Immature natural killer cell (primary cell): ENCODE measurements at places on chromosomes 12 and 14. TPM values are rescaled to one million over a fixed set of nuclear protein-coding genes. Genes with fewer than 3 reads are reported as not detected.
A peak's percentile ranks its signal among the peaks of the same experiment; 100 is the strongest.

The LRFN5 gene
- polyA plus RNA-seq, result not detected

The GPR162 gene
- polyA plus RNA-seq, result not detected

The OTX2 gene
- polyA plus RNA-seq, result not detected

The KCNA5 gene
- polyA plus RNA-seq, result not detected

The DEGS2 gene
- 21.7 TPM for polyA plus RNA-seq

The PRH2 gene
- not detected for polyA plus RNA-seq

The C12orf42 gene
- polyA plus RNA-seq, result 0.50 TPM

The BLOC1S1 gene
- 108 TPM for polyA plus RNA-seq

The WNT5B gene
- not detected for polyA plus RNA-seq

DNA sequence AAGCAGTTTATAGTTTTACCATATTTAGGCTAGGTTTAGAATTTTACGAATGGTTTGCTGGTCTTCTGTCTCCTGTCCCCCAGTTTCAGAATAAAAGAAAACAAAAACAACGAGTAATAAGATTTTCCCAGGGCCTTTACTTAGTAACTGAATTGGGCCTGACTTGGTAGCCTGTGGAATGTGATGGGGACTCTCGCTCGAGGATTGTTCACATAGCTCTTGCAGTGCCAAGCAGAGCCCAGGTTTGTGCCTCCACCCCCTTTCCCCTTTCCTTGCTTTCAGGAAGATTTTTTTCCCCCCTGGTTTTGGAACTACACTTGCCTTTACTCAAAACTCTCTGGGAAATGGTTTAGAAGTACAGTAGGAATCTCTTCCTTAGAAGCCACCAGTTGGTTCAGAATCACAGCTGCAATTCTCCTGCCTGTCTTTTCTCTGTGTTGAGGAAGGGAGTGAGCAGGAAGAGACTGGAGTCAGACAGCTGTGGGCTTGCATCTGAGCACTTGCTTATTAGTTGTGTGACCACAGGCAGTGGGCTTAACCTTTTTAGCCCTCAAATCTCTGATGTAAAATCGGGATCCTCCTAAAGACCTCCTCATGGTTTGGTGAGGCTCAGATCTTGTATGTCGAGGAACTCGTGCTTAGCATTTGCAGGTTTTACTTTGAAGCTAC lies 501.2 kb downstream of the PCNX1 start:
- H3K4me3 ChIP-seq, result no peak overlapping the region
- peaks cover 7% of the 10 kb centered on the region for H3K4me1 ChIP-seq
- DNase-seq, result no peak
- no peak overlapping the region for H3K27ac ChIP-seq
- H3K27me3 ChIP-seq, result no peaks in the 10 kb centered on the region

- H3K4me3 ChIP-seq, result peak overlapping the region; percentile 68
- no peaks in the 10 kb centered on the region for H3K36me3 ChIP-seq
- peaks cover 30% of the 10 kb centered on the region for H3K4me1 ChIP-seq
- H3K27ac ChIP-seq, result peak overlapping the region; percentile 99
Measured at GRCh38 chr12:45668641-45669040, 60.9 kb upstream of the ARID2 start.

- no peak overlapping the region for H3K27ac ChIP-seq
- no peak for DNase-seq
- H3K27me3 ChIP-seq, result peaks cover 3% of the 10 kb centered on the region
- H3K4me3 ChIP-seq, result no peak overlapping the region
Measured at GRCh38 chr14:96030108-96030760, 8.9 kb upstream of the C14orf132 start.

DNA sequence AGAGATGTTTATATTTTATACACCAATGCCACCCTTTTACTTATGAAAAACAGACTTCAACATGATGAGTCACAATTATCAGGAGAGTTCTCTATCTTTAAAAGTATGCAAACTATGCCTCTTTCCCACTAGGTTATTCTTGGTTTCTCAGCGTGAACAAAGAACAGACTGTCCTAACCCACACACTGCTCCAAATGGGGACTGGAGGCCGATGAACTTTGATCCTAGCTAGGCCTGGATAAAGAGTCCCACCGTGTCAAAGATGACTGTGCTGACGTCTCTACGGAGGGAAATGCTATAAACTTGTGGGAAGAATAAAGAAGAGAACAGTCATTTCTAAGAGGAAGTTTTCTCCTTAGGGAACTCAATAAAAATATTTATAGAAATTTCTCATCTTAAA lies 160.1 kb downstream of the EPS8 start:
- H3K4me3 ChIP-seq, result no peak overlapping the region
- no peak for DNase-seq
- peaks cover 4% of the 10 kb centered on the region for H3K27me3 ChIP-seq
- H3K36me3 ChIP-seq, result no peaks in the 10 kb centered on the region
- H3K27ac ChIP-seq, result no peak overlapping the region

GRCh38 chr12:52926596-52927234 lies 21.8 kb upstream of the KRT8 start:
- no peak for DNase-seq
- H3K27ac ChIP-seq, result no peak overlapping the region
- no peak overlapping the region for H3K4me3 ChIP-seq
- no peaks in the 10 kb centered on the region for H3K4me1 ChIP-seq

GRCh38 chr14:61593330-61593729 lies 102.0 kb upstream of the HIF1A start:
- H3K27ac ChIP-seq, result no peak overlapping the region
- H3K4me3 ChIP-seq, result no peak overlapping the region
- H3K36me3 ChIP-seq, result no peaks in the 10 kb centered on the region
- no peaks in the 10 kb centered on the region for H3K27me3 ChIP-seq

GRCh38 chr14:51219473-51220448 lies 20.3 kb upstream of the TMX1 start:
- DNase-seq, result no peak
- no peaks in the 10 kb centered on the region for H3K27me3 ChIP-seq
- H3K4me1 ChIP-seq, result no peaks in the 10 kb centered on the region

DNA sequence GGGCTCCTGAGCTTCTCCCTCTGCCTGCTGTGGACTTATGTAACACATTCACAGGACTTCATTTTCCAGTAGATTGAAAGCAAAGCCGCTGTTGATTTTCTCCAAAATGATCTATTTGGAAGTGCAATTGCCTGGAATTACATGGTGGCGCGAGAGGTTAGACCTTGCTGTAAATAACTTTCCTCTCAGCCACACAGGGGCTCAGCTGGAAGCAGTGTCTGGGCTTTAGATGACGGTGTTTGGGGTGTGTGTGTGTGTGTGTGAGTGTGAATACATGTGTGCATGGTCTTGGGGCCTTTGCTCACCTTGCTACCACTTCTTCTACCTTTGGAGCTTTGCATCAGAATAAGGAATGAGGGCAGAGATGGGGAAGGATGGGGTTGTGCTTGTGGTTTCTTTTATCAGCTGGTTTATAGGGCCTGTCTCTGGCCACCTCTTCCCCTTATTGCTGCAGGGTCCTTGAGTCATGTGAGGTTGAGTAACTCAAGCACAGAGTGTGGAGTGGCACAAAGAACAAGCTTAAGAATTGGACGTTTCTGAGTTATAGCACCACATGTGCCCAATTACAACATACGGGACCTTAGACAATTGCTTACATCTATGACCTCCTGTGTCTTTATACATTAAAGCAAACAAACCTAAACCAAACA lies 280.6 kb downstream of the NRXN3 start:
- H3K36me3 ChIP-seq, result no peaks in the 10 kb centered on the region
- no peak overlapping the region for H3K4me3 ChIP-seq
- H3K27ac ChIP-seq, result no peak overlapping the region
- DNase-seq, result no peak
- no peaks in the 10 kb centered on the region for H3K4me1 ChIP-seq

- peaks cover 50% of the 10 kb centered on the region for H3K27me3 ChIP-seq
- peaks cover 89% of the 10 kb centered on the region for H3K4me1 ChIP-seq
- peak overlapping the region; percentile 100 for H3K27ac ChIP-seq
Measured at GRCh38 chr12:57474430-57474829, 5.2 kb downstream of the ARHGAP9 start.

DNA sequence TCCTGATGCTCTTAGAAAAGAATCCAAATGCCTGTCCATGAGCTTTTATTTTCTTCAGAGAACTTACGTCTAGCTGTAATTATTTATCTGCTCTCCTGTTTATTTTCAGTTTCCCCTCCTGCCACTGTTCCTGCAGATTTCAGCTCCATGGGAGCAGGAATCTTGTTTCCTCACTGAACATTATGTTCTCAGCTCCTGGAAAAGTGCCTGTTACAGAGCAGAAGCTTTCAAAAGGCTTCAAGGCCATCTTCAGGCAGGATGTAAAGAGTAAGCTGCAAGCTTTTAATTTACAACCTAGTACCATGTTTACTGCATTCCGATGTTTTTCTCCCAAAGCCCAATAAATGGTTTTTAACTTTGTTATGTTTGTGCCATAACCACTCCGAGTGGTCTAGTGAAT lies 98.4 kb upstream of the BTG1 start:
- H3K27me3 ChIP-seq, result peaks cover 2% of the 10 kb centered on the region
- DNase-seq, result no peak
- H3K4me3 ChIP-seq, result no peak overlapping the region
- no peaks in the 10 kb centered on the region for H3K4me1 ChIP-seq
- no peaks in the 10 kb centered on the region for H3K36me3 ChIP-seq
- H3K27ac ChIP-seq, result no peak overlapping the region

DNA sequence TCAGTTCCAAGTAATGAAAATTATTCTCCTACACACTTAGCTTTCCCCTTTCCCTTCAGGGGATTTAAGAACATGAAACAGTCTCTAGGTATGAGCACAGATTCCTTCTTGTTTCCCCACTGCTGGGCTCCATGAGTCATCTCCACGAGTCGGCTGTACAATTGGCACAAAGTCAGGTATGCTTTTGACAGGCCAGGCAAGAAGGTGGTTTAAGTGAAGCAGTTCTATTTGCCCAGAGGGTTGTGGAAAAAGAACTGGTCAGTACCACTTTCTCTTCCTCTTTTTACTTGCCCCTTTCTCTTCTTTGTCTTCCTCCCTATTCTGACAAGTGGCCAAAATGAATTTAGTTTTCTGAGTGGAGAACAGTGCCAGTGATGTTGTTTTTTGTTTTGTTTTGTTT lies 16.3 kb downstream of the DYNC1H1 start:
- H3K27ac ChIP-seq, result peak overlapping the region; percentile 18
- H3K4me1 ChIP-seq, result peaks cover 6% of the 10 kb centered on the region
- no peak overlapping the region for H3K4me3 ChIP-seq
- no peak for DNase-seq

- no peaks in the 10 kb centered on the region for H3K27me3 ChIP-seq
- no peak overlapping the region for H3K4me3 ChIP-seq
- no peaks in the 10 kb centered on the region for H3K4me1 ChIP-seq
- no peaks in the 10 kb centered on the region for H3K36me3 ChIP-seq
- no peak overlapping the region for H3K27ac ChIP-seq
Measured at GRCh38 chr12:58301038-58301729, 359.8 kb downstream of the ATP23 start.

DNA sequence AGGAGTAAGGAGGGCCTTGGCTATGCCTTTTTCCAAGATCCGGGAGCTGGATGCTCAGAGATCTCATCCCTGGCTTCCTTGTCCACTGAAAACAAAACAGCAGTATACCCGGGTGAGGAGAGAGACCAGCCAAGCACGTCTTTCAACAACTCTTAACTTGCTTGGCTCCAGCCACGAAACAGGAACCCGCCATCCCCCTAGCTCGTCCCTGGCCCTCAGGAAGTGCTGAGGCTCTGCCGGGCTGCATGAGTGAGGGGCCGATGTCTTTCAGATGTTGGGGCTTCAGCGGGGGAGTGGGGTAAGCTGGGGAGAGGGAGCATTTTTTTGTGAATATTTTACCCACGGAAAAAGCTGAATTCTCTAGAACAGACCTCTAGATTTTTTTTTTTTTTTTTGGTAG lies 231.1 kb downstream of the CACNA1C start:
- H3K27me3 ChIP-seq, result peaks cover 12% of the 10 kb centered on the region
- no peak overlapping the region for H3K4me3 ChIP-seq
- no peaks in the 10 kb centered on the region for H3K36me3 ChIP-seq
- H3K4me1 ChIP-seq, result no peaks in the 10 kb centered on the region

- H3K27me3 ChIP-seq, result peaks cover 9% of the 10 kb centered on the region
- peak overlapping the region; percentile 83 for H3K27ac ChIP-seq
- H3K4me3 ChIP-seq, result no peak overlapping the region
- peaks cover 62% of the 10 kb centered on the region for H3K4me1 ChIP-seq
- peaks cover 49% of the 10 kb centered on the region for H3K36me3 ChIP-seq
Measured at GRCh38 chr12:64687816-64688215, 71.4 kb downstream of the GNS start.

GRCh38 chr12:129863938-129864337 lies 39.9 kb downstream of the TMEM132D start:
- no peak for DNase-seq
- H3K27me3 ChIP-seq, result no peaks in the 10 kb centered on the region
- H3K4me3 ChIP-seq, result no peak overlapping the region
